ENCODE measurements at places on chromosomes 2 and 18.

DNA sequence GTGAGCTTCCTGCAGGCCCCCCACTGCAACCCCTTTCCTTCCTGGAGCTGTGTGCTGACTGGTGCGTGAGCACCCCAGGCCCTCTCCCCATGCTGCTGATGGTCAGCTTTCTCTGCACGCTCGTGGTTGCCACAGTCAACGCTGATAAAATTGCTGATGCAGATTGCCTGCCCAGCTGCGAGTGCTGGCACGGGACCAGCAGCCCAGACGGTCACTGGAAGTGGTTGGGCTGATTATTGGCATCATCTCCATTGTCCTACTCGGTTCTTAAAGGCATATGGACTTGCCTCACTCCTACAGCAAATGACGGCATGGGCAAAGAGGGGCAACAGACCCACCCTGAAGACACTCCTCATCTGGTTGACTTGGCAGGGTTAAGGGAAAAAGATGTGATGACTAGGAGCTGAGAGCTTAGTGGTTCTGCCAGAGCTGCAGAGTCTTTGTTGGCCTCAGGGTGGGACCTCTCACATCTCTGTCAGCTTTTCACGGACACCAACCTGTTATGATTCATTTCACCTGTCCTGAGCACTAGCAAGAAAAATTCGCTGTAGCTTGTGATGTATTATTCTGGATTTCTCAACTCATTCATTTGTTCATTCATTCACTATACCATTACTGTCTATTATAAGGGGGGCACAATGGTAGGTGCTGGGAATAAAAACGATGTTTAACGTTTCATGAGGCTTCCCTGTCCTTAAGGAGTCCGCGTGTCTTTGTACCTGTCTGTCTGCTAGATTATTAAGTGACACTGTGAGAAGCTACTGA, 38.4 kb downstream of the PAX8 start:
- peak; percentile 96 for DNase-seq

GRCh38 chr18:74831571-74832250, 234.0 kb downstream of the ZNF407 start:
- DNase-seq = no peak

DNA sequence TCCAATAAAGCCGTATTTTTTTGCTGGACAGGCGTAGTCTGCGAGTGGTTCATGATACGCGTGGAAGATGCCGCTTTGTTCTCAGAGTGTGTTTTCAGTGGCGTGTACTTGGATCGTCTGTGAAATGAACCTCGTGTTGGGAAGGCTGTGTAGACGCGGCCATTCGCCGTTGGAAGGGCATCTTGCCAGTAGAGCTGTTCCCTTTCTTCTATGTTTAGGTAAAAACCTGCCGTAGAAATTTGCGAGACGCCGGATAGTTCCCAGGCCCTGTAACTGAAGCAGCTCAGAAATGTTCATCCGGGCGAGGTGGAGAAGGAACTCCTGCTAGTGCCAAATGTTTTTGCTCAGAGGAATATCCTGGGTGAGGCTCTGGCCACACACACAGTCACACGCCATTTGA, 133.6 kb downstream of the NFATC1 start:
- no peak for DNase-seq

DNA sequence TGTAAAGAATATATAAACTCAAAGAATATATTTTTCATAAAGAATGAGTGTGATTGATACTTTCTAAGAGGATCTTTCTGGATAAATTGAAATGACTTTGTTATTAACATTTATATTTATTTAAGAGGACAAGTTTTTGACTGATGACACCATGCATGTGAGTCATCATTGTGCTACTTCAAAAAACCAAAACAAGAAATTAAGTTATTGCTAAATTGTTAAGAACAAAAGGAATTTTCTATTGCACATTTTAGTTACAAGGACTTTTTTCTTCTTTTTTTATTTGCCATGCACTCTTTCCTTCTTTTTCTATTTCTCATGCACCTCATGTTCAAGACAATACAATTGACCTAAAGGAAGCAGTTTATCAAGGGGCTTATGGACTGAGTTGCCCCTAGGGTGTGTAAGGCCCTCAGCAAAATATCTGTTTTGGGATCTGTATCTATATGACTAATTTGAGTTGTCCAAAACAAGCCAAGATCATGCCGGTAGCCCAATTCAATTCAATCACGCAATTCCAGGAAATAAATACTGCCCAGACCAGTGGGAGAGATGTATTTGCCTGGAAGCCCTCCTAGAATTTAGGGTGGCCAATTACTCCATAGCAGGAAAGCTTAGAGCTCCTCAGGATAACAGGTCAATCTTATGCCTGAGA, 654.3 kb downstream of the METTL4 start:
- no peak for DNase-seq

- DNase-seq = peak; percentile 87
These were observed 1.5 kb downstream of the INO80D start for GRCh38 chr2:206084439-206084869.

All from fibroblast of gingiva (primary cell).